ENCODE measurements at places on chromosomes 4 and X.

GRCh38 chrX:41087201-41087600, 2.0 kb downstream of the USP9X start:
- DNase-seq, result peak; percentile 23

DNA sequence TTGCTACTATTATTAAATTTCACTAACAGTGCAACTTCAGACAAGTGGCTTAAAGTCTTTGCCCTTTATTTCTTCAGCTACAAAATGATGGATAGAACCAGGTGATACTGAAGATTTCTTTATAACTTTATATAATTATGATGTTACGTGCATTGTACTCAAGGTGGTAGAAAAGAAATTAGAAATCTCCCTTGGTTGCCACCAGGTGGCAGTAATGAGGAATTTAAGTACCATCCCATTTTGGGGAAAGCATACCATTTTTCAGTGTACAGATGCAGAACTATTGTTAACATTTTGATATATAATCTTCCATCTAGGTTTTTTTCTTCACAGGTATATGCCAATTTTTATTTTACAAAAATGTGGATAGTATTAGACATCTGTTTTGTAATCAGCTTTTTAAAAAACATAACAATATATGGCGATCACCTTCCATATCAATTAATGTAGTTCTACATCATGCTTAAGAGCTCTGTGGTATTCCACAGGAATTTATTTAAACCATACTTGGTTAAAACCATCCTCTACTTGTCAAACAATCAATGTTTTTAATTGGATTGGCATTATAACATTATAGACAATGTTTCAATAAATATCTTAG, 37.7 kb upstream of the RAB33B start:
- peak; percentile 69 for DNase-seq

DNA sequence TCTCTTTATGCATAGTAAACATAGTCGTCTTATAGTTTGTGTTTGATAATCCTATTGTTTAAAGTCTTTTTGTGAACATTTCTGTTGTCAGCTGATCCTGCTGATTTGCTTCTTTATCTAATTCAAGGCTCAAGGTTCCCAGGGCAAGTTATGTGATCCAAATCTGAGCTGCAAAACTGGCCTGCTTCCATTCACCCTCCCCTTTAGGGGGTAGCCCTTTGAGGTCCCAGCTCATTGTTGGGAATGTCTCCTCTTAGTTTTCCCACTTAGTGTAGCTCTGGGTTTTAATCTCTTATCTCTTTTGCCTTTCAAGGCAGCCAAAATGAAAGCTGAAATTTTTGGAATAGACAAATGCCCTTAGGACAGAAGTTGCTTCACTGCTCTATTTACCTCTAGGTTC, 40.2 kb upstream of the MAGED1 start:
- no peak for DNase-seq

GRCh38 chr4:19496756-19497155, 754.9 kb upstream of the SLIT2 start:
- no peak for DNase-seq

DNA sequence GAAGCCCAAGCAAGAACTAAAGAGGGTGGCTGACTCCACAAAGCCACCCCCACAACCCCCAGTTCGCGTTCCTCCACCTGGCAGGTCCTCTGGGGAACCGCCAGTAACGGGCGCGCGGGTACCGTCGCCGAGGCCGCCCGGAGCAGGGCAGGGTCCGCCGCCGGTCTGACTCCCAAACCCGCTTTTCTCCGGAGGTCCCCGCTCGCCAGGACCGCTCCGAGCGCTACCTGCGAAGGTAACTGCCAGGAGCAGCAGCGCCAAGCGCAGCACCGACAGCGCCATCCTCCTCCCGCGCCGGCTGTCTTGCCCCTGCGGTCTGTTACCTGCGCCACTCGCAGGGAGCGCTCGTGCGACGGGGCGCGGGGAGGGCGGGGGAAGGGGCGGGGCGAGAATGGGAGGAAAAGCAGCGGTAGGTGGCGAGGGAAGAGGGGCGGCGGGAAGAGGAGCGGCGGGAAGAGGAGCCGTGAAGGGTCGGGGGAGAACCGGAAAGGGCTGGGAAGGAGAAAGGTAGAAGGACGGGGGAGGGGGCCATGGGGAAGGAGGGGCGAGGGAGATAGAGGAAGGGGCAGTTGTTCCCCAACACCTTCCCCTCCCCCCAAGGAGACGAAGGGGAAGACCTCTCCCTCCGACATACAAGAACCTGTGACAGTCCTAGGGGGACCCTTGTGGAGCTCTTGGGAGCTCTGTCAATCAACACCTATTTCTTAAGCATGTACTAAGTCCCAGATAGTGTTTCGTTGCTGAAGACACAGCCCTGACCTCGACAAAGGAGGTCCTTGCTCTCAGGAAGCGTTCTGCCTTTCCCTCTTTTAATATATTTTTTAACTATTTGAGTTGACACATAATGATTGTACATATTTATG, at the start of gene SPINK2:
Gene SPINK2, minus strand, starts transcription at position 321 of the 863 bp plus-strand sequence. Its CDS starts 39 bp downstream, at position 282.
- no peak for DNase-seq

Data from adipocyte (in vitro differentiated cells).